ENCODE measurements at places on chromosomes 3 and 15.

GRCh38 chr15:45539680-45540079 lies 17.1 kb upstream of the SLC30A4 start:
- no peak for DNase-seq
- H3K4me1 ChIP-seq, result no peaks in the 10 kb centered on the region
- no peaks in the 10 kb centered on the region for H3K36me3 ChIP-seq
- H3K4me3 ChIP-seq, result no peak overlapping the region
- no peaks in the 10 kb centered on the region for H3K27me3 ChIP-seq
- no peak overlapping the region for H3K27ac ChIP-seq

- H3K27ac ChIP-seq, result no peak overlapping the region
- peaks cover 8% of the 10 kb centered on the region for H3K36me3 ChIP-seq
- H3K27me3 ChIP-seq, result no peaks in the 10 kb centered on the region
- H3K4me1 ChIP-seq, result peaks cover 58% of the 10 kb centered on the region
- H3K4me3 ChIP-seq, result no peak overlapping the region
These were observed 2.9 kb downstream of the STOML1 start for GRCh38 chr15:73989001-73989798.

- no peak overlapping the region for H3K4me3 ChIP-seq
- DNase-seq, result no peak
- H3K27ac ChIP-seq, result no peak overlapping the region
- no peaks in the 10 kb centered on the region for H3K27me3 ChIP-seq
- H3K4me1 ChIP-seq, result peaks cover 12% of the 10 kb centered on the region
- peaks cover 3% of the 10 kb centered on the region for H3K36me3 ChIP-seq
These were observed 267.3 kb downstream of the FOXP1 start for GRCh38 chr3:71316066-71316777.

GRCh38 chr3:98151241-98151640 lies 4.0 kb downstream of the OR5H14 start:
- H3K4me1 ChIP-seq, result no peaks in the 10 kb centered on the region
- peaks cover 3% of the 10 kb centered on the region for H3K27me3 ChIP-seq
- H3K4me3 ChIP-seq, result no peak overlapping the region
- no peak overlapping the region for H3K27ac ChIP-seq
- DNase-seq, result no peak

GRCh38 chr3:141366285-141367037 lies 1.8 kb upstream of the ZBTB38 start:
- H3K4me3 ChIP-seq, result no peak overlapping the region
- no peak overlapping the region for H3K27ac ChIP-seq
- peaks cover 9% of the 10 kb centered on the region for H3K4me1 ChIP-seq
- H3K36me3 ChIP-seq, result no peaks in the 10 kb centered on the region
- no peak for DNase-seq

DNA sequence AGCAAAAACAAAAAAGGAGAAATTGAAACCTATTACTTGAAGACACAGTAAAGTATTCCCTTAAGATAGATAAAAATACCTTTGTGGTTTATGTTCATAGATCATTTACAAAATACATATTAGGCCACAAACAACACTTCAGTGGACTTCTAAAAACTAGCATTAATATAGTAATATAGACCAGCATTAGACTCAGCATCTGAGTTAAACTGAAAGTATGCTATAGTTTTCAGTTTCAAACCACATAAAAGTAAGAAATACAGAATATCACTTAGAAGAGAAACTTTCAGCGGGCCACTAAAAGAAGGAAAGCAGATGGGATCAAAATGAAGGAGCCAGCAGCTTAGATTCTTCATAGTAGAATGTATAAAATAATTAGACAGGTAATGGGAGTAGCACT lies 86.6 kb downstream of the MSL2 start:
- H3K4me3 ChIP-seq, result no peak overlapping the region
- peaks cover 22% of the 10 kb centered on the region for H3K4me1 ChIP-seq
- no peak overlapping the region for H3K27ac ChIP-seq
- peaks cover 3% of the 10 kb centered on the region for H3K36me3 ChIP-seq
- H3K27me3 ChIP-seq, result peaks cover 3% of the 10 kb centered on the region
- no peak for DNase-seq

- no peak overlapping the region for H3K4me3 ChIP-seq
- H3K27me3 ChIP-seq, result peaks cover 3% of the 10 kb centered on the region
- peak overlapping the region; percentile 44 for H3K27ac ChIP-seq
- H3K36me3 ChIP-seq, result peaks cover 17% of the 10 kb centered on the region
These were observed 56.0 kb downstream of the CLEC3B start for GRCh38 chr3:45082142-45082538.

DNA sequence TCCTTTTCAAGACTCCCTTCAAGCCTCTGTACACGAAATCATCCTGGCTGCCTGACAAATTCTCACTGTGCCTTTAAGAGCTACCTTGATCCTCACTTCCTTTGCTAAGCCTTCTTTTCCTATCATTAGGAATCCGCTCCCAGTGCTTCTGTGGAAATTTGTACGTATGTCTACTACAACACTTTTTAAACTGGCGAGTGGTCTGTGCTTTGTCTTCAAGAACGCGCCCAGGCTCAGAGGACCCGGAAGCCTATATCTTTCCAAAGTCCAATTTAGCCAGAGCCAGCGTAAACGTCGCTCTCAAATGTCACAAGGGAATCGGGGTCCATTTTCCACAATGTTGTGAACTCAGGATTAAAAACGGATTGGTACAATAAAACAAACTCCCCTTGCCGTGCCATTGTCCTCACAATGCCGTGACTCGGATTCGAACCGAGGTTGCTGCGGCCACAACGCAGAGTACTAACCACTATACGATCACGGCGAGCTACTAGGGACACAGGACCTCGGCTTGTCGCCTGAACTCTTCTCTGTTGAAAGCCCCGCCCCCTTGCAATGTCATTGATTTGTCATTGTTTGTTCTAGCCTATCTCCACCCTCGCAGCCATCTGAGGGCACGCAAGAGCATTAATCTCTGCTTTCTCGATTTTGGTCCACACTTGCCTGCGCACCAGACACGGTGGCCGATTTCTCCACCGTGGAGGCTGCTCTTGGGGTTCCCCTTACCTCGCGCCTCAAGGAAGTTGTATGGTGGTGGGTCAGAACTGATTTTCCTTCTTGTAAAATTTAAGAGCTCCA lies 12.4 kb upstream of the SHF start:
- no peak overlapping the region for H3K4me3 ChIP-seq
- no peaks in the 10 kb centered on the region for H3K36me3 ChIP-seq
- no peak overlapping the region for H3K27ac ChIP-seq
- peaks cover 25% of the 10 kb centered on the region for H3K4me1 ChIP-seq
- H3K27me3 ChIP-seq, result peaks cover 6% of the 10 kb centered on the region
- peak; percentile 97 for DNase-seq

- DNase-seq, result no peak
- no peak overlapping the region for H3K27ac ChIP-seq
- H3K27me3 ChIP-seq, result no peaks in the 10 kb centered on the region
- H3K4me3 ChIP-seq, result no peak overlapping the region
- no peaks in the 10 kb centered on the region for H3K4me1 ChIP-seq
These were observed 275.5 kb downstream of the PDCD6IP start for GRCh38 chr3:34073961-34074360.

DNA sequence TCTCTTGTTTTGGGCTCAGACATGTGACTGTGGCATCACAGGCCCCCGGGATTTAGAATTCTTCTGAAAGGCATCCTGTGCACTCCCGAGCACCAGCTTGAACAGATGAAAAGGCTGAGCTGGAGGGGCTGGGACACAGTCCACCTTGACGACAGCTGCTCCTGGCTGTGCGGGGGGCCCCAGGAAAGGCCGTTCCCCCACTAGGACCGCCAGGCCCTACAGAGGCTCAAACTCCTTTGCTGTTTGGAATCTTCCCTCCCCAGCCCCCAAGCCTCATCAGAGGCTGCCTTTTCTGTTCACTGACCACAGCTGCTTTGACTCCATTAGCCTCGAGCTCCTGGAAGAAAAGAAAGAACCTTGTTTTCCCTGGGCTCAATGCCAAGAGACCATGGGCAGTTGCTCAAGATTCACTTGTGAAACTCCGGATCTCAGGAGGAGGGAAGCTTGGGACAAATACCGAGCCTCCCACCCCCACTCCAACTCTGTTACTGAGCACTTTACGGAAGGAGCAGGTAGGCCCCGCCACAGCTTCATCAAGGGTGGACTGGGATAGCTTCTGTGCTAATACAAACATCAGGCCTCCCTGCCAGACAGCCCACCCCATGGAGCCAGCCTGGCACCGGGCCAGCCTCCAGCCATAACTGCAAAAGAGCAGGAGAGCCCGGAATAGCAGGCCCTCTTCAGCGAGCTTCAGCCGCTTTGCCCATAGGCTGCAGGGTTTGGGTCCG lies 15.7 kb downstream of the CIDEC start:
- H3K4me3 ChIP-seq, result no peak overlapping the region
- no peaks in the 10 kb centered on the region for H3K36me3 ChIP-seq
- H3K4me1 ChIP-seq, result peaks cover 4% of the 10 kb centered on the region
- H3K27me3 ChIP-seq, result peaks cover 6% of the 10 kb centered on the region

Measured in activated CD4-positive, alpha-beta T cell treated with anti-CD3 and anti-CD28 coated beads, Interleukin-2, amount 10 ng/mL, durations not matched to agents 7 days and 5 days (primary cell).